ENCODE measurements at places on chromosomes 5 and 9.

DNA sequence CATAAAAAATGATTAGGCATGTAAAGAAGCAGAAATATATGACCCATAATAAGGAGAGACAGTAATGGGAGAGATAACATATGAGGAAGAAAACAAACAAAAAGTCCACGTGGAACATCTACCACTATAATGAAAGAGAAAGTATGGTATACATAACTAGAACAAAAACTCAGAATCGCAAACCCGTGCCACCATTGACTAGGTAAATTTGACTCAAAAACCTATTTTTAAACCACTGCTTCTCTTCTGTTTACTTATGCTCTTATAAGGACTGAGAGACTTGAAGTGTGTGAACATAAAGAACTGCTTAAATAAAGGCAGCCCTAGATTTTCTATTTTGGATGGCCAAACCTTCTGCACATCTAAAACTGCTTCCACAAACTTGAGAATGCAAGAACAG is 330.7 kb downstream of the CAAP1 start:
- DNase-seq, result no peak

DNA sequence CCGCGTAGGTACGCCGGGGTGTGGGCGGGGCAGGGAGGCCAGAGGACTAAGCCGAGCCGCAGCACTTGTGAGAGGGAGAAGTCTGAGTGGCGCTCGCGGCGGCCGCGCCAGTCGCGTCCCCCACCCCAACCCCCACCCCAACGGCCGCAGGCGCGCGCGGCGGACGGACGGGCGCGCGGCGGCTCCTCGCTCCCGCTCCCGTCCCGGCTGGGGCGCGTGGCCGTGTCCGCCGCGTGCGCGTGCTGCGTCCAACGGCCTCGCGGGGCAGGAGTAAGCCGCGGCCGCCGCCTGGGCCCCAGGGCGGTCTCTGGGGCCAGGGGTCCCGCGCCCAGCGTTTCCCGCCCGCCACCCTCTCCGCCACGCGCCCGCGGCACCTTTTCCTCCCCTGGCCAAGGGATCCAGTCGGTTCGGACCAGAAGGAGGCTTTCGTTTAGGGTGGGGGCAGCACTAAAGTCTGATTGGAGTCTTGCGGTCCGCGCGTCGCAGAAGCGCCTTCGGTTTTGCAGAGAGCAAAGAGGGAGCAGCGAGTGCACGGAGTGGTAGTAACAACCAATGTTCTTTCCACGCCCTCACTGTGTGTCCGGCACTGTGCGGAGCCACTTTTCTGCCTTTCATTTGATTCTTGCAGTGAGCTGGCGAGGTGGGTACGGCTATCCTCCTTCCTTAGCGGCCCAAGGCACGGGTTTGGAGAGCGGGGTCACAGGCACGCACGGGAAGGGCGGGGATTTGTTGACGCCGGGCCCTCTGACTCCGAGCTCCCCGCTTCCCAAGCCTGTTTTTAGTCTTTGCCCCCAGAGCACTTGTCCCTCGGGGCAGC is 483 bp downstream of the G3BP1 start:
- no peak for DNase-seq

- DNase-seq, result no peak
These were observed 303 bp downstream of the LIFR start for GRCh38 chr5:38556088-38556598.

DNA sequence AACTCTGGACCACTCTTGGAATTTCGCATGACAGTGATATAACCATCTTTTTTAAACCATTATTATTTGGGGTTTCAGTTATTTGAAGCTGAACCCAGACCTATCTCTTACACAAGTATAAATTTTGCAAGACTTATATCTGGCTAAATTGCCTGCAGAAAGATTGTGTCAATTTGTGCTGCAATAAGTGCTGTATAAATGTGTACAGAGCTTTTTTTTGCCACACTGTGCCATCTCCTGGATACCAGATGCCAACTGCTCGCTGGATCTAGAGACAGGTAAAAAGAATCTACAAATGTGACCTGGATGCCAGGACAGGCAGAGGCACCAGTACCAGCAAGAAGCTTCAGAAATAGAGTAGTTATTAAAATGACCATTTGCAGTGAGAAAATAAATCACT is 25.9 kb upstream of the TTC39B start:
- DNase-seq, result no peak

GRCh38 chr5:109281136-109281690 is 128.6 kb downstream of the PJA2 start:
- DNase-seq, result peak; percentile 75

DNA sequence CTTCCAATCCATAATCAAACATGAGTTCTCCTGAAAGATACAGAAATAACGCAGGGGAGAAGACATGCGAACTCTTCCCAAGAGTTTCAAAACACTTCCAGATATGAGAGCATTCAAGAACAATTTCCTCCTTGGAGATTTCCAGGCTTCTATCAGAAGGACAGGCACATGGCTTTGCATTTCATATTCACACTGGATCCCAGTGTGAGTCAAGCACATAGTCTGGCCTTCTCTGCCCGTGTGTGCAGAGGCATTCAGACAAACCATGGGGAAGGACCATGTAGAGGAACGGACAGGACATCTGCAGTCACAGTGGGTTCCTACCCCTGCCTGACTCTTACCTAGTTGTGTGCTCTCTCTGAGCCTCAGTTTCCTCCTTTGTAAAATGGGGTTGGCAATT is 384.5 kb downstream of the NTRK2 start:
- no peak for DNase-seq

- no peak for DNase-seq
These were observed 50.9 kb upstream of the STARD4 start for GRCh38 chr5:111563031-111563822.

- no peak for DNase-seq
These were observed 11.6 kb upstream of the TYRP1 start for GRCh38 chr9:12681620-12682019.

DNA sequence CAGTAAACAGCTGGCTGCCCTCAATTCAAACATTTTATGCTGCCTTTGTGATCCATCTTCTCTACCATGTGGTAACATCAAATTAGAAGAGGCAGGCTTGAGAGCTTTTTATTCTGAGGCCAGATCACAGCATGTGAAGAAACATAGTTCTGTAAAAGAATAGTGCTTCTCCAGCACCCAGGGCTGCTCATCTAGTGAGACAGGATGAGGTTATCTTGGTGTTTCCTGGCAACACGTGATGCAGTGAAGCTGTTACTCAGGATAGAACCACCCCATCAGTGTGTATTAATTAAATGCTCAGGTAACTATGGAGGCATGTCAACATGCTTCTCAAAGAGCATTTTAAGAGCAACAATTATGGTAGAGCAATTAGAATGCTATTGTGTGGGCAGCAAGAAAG is 400.5 kb upstream of the ACO1 start:
- no peak for DNase-seq

GRCh38 chr9:110011628-110012320 is 196.2 kb downstream of the C9orf152 start:
- DNase-seq, result no peak

DNA sequence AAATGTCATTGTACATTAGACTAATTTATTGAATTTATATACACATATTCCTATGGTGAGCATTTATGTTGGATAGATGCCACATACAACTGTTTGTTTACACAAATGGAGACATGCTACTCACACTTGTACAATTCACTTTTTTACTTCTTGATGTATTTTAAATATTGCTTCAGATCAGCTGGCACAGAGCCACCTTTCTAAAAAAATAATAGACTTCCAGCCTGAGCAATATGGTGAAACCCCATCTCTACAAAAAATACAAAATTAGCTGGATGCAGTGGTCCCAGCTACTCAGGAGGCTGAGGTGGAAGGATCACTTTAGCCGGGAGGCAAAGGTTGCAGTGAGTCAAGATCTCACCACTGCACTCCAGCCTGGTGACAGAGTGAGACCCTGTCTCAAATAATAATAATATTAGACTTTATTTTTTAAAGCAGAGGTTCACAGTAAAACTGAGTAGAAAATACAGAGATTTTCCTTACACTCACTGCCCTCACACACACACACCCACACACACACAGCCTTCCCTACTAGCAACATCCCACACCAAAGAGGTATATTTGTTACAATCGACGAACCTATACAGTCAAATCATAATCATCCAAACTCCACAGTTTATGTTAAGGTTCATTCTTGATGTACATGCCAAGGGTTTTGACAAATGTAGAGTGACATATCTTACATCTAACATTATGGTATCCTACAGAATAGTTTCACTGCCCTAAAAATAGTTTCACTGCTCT is 16.5 kb upstream of the ADRB2 start:
- no peak for DNase-seq

DNA sequence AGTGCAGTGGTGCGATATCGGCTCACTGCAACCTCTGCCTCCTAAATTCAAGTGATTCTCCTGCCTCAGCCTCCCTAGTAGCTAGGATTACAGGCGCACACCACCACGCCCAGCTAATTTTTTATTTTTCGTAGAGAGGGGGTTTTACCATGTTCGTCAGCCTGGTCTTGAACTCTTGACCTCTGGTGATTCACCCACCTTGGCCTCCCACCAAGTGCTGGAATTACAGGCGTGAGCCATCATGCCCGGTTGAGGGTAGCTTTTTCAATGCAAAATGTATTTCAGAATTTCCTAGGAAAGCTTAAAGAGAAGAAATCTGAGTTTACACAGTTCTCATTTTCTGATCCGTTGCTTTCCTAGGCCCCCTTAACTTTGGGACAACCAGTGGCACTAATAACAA is 15.7 kb downstream of the BDP1 start:
- no peak for DNase-seq

GRCh38 chr9:132011309-132011708 is 68.4 kb downstream of the MED27 start:
- no peak for DNase-seq

DNA sequence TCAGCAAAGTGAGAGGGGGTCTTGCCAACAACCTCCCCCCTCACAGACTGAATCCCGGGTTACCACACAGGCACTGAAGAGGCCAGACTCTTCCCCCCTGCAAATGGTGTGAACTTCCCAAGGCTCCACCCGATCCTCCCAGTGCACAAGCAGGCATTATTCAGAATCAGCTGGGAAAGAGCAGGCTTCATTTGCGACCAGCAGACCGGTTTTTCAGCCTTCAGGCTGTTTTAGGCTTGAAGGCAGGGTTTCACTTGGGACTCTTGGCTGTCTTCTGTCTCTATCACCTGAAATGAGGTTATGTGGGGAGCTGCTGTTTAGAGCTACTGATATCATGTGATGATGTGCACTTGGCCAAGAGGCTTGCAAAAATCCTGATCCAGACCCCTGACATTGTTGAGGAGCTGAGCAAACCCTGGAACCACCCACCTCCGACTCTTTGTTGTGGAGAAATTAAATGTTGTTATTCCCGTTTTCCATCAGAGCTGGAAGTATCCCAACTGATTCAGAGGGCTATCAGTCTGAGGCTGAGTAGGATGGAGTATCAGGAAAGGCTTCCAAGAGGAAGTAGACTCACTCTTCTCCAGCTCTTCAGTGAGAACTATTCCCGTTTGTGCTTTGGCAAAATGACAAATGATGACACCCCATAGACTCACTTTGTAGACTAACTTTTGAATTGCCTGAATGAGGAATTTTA is 63.3 kb upstream of the ZFR start:
- DNase-seq, result no peak

DNA sequence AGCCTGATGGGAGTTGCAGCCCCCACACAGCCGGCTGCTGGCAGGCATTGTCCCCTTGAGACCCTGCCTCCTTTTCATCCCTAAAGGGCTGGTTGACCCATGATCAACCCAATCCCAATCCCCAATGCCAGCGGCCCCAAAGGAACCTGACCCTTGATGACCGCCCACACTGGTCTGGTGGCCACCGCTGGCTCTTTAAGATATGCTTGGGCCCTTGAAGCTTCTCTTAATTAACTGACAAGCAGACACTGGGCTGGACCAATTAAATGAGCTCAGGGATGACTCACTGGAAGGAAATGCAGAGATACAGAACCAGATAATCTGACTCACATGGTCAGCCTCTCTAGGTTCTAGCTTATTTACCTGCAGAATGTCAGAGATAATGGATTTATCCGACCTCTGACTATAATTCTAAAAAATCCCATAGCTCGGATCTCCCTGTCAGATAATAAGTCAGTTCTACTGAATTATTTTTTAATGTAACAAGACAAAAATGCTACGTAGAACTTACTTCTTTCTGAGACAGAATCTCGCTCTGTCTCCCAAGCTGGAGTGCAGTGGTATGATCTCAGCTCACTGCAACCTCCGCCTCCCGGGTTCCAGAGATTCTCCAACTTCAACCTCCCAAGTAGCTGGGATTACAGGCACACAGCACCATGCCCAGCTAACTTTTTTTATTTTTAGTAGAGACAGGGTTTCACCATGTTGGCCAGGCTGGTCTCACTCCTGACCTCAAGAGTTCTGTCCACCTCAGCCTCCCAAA is 11.1 kb upstream of the MLANA start:
- DNase-seq, result no peak

DNA sequence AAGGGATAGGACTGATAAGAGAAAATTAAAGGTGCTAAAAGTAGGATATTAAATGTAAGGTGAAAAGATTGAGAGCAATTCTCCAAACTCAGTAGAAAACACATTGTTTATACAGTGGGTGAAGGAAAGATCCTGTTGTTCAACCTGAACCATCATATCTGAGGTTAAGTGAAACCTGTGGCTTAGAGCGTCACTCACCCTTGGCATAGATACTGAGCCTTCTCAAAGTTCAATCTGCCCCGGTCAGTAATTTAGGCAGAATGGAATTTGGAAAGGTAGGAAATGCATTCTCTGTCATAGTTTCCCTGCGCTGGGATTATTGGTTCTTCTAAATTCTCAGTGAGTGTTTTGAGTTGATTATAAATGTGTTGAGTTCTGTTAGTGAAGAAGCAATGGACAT is 456.2 kb upstream of the NMUR2 start:
- DNase-seq, result no peak

- no peak for DNase-seq
These were observed 68.8 kb downstream of the KIF4B start for GRCh38 chr5:155082401-155082800.

DNA sequence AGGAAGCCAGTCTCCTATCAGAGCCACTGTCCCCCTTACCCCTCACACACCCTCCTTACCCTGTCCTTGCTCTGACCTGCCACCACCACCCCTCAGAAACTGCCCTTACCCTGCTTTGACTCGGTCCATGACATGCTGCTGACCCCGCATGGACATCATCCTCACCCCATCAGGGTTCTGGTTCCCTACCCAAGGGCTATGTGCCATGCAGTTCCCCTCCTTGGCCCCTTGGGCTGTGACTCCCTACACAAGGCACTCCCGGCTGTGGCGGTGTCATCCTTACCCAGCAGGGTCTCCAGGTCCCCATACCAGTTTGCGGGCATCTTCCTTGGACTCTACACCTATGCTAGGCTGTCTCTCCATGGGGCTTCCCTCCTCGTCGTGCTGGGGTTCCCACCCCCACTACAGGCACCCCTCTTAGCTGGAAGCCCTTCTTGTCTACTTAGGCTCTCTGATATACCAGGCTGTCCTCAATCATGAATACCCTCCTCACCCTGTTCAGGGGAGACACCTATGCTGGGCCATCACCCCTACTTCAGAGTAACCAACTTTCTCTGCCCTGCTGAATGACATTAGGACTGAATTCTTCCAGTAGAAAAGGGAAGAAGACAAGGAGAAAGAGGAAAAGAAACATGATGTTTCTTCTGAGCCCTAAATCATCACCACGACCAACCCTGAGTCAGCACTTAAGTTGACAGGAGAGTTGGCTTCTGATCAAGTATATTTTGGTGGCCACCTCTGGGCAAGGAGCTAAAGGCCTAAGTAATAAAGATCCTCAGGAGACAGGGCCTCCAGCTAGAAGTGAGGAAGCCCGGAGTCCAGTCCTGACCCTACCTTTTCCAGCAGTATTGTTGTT is 115.2 kb downstream of the GCNT1 start:
- no peak for DNase-seq

Data from NCI-H187 (cell line).